ENCODE measurements at places on chromosomes 2 and 18.

- DNase-seq, result no peak
Measured at GRCh38 chr2:223626716-223627115, 24.6 kb upstream of the SCG2 start.

DNA sequence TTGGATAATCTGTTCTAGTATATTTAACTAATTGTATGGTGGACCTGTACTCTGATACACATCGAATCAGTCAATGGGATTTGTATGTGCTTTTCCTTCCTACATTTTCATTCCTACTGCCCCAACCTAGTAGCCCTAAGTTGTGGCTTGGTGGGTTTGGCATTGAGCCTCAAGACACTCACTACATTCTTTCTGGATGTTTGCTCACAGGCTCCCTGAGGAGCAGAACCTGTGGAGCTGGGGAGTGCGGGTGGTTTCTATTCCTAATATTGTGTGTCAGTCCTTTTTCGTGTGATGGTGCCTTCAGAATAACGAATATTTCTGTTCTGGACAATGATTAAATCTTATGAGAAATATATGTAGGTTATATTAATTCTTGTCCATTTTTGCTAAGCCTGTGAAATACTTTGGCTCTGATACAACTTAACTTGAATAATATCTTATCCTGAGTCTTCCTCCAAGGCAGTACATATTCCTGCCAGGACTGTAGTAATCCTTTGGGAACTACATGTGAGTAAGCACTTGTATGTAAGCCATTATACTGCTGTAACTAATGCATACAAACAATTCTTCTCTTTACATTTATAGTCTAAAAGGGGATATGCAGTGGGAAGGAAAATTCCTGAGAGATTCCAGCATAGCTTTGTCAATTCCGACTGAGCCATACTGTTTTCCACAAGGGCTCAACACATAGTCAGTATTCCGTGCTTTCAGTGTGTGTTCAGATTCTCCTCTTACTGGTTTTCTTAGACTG, 150.6 kb downstream of the AGPS start:
- no peak for DNase-seq

DNA sequence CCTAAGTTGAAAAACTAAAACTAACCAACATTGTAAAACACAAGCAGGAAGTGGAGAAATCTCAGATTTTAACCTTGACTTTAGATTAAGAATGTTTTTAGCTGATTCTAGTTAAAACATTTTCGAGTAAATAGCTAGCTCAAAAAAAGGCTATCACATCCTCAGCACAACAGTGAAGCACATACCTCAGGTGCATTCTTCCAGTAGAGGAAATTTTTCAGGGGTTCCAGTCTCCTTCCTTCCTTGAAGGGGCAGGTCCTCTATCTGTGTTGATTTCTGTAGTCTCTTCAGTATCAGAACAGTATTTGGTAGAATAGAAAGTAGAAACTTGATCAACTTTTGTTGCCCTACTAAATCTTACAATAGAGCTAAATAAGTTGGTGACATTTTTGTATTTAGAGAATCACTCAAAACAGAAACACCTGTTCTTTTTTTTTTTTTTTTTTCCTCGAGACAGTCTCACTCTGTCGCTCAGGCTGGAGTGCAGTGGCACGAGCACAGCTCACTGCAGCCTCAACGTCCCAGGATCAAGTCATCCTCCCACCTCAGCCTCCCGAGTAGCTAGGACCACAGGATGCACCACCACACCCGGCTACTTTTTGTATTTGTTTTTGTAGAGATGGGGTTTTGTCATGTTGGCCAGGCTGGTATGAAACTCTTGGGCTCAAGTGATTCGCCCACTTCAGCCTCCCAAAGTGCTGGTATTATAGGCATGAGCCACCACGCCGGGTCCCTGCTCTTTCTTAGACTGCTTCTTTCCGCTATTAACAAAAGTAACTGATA, 6.9 kb upstream of the GPR155 start:
- DNase-seq, result peak; percentile 33

DNA sequence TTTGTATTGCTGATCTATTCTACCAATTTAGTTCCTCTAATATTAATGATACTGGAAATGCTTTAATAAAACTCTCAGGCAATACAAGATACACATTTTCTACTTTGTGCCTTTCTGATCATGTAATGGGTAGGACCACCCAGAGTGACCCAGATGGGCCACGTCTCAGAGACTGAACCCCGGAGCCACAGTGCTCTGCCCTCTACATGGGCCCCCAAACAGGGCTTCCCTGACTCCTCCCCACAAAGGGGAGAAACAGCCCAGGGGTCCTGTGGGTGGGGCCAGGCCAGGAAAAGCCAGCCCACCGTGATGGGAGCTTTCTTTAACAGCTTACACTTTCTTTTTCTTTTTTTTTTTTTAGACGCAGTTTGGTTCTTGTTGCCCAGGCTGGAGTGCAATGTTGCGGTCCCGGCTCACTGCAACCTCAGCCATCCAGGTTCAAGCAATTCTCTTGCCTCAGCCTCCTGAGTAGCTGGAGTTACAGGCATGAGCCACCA, 18.4 kb downstream of the HDAC4 start:
- no peak for DNase-seq

- DNase-seq, result no peak
Measured at GRCh38 chr2:67169417-67170140, 227.6 kb upstream of the ETAA1 start.
